ENCODE measurements at places on chromosomes 16 and 17. TPM values are rescaled to one million over a fixed set of nuclear protein-coding genes. Genes with fewer than 3 reads are reported as not detected.
A peak's percentile ranks its signal among the peaks of the same experiment; 100 is the strongest.

DNA sequence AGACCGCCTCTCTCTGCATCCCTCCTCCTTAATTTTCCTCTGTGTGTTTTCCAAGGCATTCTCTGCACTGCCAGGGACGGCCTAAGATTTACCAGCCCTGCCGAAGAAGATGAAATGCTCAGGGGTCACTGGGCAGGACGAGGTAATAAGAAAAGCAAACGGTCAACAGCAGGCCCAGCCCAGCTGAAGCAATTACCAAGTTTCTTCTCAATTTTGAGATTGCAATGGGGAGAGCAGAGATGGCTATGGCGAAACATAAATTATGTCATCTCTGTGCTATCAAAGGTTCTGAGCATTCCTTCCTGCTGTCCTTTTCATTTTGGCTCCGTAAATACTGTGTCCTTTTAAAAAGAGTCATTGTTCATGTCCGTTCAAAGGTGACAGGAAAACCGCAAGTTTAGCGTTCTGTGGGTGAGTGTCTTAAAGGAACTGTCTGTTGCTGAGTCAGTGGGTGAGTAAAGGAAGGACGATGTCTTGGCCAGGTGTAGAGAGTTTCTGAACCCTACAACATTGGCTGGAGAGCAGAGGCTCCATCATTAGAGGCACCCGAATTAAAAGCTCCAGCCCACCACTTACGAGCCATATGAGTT is 753.9 kb upstream of the EEF2KMT start:
- DNase-seq = no peak
- H3K36me3 ChIP-seq = no peaks in the 10 kb centered on the region
- no peak overlapping the region for H3K27ac ChIP-seq
- no peaks in the 10 kb centered on the region for H3K4me1 ChIP-seq
- no peaks in the 10 kb centered on the region for H3K27me3 ChIP-seq

The CLEC19A gene
- not detected for total RNA-seq

The ZG16 gene
- total RNA-seq = not detected

The CDRT15L2 gene
- total RNA-seq = not detected

The DPH1 gene
- 50.8 TPM for total RNA-seq

GRCh38 chr17:40625311-40625710 is 22.3 kb downstream of the SMARCE1 start:
- H3K4me3 ChIP-seq = no peak overlapping the region
- DNase-seq = no peak
- no peak overlapping the region for H3K27ac ChIP-seq
- peaks cover 24% of the 10 kb centered on the region for H3K36me3 ChIP-seq
- H3K4me1 ChIP-seq = peaks cover 44% of the 10 kb centered on the region

The CHAD gene
- not detected for total RNA-seq

GRCh38 chr16:508884-509736 is 18.4 kb upstream of the CAPN15 start:
- no peak for DNase-seq
- H3K4me3 ChIP-seq = no peak overlapping the region
- no peak overlapping the region for H3K27ac ChIP-seq
- no peaks in the 10 kb centered on the region for H3K4me1 ChIP-seq

GRCh38 chr16:67163164-67163998 is 1.2 kb upstream of the HSF4 start:
- H3K4me3 ChIP-seq = peak overlapping the region; percentile 75
- peak overlapping the region; percentile 67 for H3K27ac ChIP-seq
- peaks cover 13% of the 10 kb centered on the region for H3K27me3 ChIP-seq
- H3K4me1 ChIP-seq = peaks cover 42% of the 10 kb centered on the region

GRCh38 chr16:80936410-80936809 is 70.3 kb downstream of the CMC2 start:
- H3K36me3 ChIP-seq = no peaks in the 10 kb centered on the region
- H3K27me3 ChIP-seq = peaks cover 37% of the 10 kb centered on the region
- H3K27ac ChIP-seq = no peak overlapping the region
- H3K4me3 ChIP-seq = no peak overlapping the region

The TRPV2 gene
- 29.6 TPM for total RNA-seq

GRCh38 chr16:88886845-88887521 is 20.5 kb upstream of the PABPN1L start:
- H3K36me3 ChIP-seq = no peaks in the 10 kb centered on the region
- H3K27me3 ChIP-seq = no peaks in the 10 kb centered on the region
- peaks cover 5% of the 10 kb centered on the region for H3K4me1 ChIP-seq
- no peak overlapping the region for H3K27ac ChIP-seq
- H3K4me3 ChIP-seq = no peak overlapping the region

DNA sequence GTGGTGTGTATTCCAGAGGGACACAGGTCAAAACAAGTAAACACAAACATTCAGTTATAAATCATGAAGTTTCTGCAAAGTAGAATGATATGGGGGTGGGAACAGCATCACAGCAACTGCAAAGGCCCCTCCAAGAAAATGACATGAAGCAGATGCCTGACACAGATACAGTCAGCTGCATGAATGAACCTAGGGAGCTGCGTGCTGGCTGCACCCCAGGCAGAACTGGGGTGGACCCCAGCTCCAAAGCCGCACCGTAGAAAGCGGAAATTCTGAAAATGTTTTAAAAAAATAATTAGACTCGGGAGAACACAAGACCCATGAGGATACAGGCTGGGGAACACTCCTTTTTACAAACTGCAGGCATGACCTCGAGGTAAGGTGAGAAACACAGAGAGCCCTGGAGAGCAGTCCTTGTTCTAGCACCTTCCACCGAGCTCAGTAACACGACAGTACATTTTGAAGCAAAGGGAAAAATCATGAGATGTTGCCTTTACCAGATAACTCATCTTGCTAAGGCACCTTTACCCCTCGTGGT is 323.8 kb downstream of the SOX9 start:
- no peaks in the 10 kb centered on the region for H3K36me3 ChIP-seq
- no peak for DNase-seq
- H3K27ac ChIP-seq = no peak overlapping the region

The FBXO39 gene
- 0.36 TPM for total RNA-seq

GRCh38 chr16:79750311-79750710 is 149.8 kb upstream of the MAF start:
- peaks cover 27% of the 10 kb centered on the region for H3K4me1 ChIP-seq
- H3K27me3 ChIP-seq = peaks cover 19% of the 10 kb centered on the region
- H3K36me3 ChIP-seq = peaks cover 1% of the 10 kb centered on the region
- no peak for DNase-seq
- H3K4me3 ChIP-seq = no peak overlapping the region

GRCh38 chr16:55701442-55702319 is 45.9 kb downstream of the SLC6A2 start:
- no peak overlapping the region for H3K4me3 ChIP-seq
- peaks cover 2% of the 10 kb centered on the region for H3K27me3 ChIP-seq
- no peak overlapping the region for H3K27ac ChIP-seq
- no peaks in the 10 kb centered on the region for H3K36me3 ChIP-seq

The TMEM235 gene
- total RNA-seq = not detected

The CX3CL1 gene
- not detected for total RNA-seq

DNA sequence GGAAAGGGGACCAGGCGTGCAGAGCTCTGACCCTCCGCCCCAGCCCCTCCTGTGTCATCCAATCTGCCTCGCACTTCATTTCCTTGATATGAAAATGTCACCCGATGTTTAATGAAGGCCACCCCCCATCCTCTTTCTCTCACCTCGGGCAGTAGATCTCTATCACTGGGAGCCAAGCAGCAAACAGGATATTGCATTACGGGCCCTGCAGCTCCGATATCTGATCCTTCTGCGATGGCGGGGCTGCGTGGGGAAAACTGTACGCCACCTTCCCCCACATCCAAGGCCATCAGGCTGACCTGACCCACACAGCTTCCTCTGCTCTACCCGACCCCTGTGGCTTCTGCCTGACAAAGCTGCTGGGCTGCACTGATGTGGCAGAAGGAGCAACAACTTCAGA is 74.9 kb downstream of the DYNLRB2 start:
- H3K36me3 ChIP-seq = peaks cover 60% of the 10 kb centered on the region
- H3K27me3 ChIP-seq = no peaks in the 10 kb centered on the region
- H3K4me3 ChIP-seq = no peak overlapping the region
- DNase-seq = no peak
- no peaks in the 10 kb centered on the region for H3K4me1 ChIP-seq

The CRYM gene
- not detected for total RNA-seq

The SOCS3 gene
- 78.3 TPM for total RNA-seq

DNA sequence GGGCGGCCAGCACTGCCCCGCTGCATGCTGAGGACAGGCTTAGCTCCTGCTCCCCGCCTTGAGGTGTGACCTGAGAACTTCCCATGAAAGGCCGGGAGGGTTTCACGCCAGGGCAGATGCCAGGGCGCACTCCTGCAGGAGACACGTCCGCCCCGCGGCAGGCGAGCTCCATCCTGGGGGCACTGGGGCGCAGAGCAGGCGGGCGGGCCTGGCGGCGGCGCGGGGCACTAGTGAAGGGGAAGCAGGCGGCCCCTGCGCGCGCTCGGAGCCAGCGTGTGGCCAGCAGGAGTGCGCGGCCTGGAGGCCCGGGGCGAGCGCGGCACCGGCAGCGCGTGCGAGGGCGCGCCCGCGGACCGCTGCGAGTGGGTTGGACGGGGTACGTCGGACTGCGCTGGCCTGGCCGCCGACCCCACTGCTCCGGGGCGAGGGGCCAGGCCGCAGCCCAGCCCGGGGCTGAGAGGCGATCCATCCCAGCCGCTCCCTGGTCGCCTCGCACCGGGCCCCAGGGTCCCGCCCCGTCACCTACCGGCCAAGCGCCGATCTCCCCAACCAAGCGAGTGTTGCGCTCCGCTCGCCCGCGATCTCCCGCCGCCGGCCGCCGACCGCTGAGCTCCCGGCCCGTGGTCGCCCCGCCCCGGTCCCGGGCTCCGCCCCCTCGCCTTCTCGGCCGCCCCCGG is at the start of gene MAP3K14:
TSS of gene MAP3K14 (minus strand) at position 587 of the 677 bp plus-strand sequence. CDS start 26,275 bp downstream, outside the sequence.
- H3K4me3 ChIP-seq = peak within 1 kb of the TSS; percentile 90
- peaks cover 67% of the 10 kb centered on the region for H3K4me1 ChIP-seq
- peak within 1 kb of the TSS; percentile 96 for H3K27ac ChIP-seq
- peak; percentile 89 for DNase-seq
- H3K36me3 ChIP-seq = peaks cover 43% of the 10 kb centered on the region

- H3K27me3 ChIP-seq = no peaks in the 10 kb centered on the region
- DNase-seq = no peak
- no peaks in the 10 kb centered on the region for H3K36me3 ChIP-seq
- no peak overlapping the region for H3K27ac ChIP-seq
- no peak overlapping the region for H3K4me3 ChIP-seq
- H3K4me1 ChIP-seq = no peaks in the 10 kb centered on the region
These were observed 579.1 kb downstream of the CDH13 start for GRCh38 chr16:83205896-83206295.

The BRIP1 gene
- total RNA-seq = 19.9 TPM

The PLA2G10 gene
- total RNA-seq = not detected

DNA sequence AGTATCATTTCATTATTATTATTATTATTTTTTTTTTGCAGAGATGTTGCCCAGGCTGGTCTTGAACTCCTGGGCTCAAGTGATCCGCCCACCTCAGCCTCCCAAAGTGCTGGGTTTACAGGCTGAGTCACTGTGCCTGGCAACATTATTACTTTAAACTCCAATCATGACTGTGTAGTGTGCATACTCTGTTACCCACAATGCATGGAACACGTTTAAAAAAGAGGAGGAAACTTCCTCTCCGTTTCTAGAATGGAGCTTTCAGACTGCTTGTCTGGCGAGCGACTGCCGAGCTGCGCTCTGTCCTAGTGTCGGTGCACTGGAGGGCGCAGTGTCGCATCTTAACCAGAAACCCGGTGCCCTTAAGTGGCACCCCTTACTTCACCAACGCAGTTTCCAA is 22.1 kb upstream of the FASN start:
- H3K27ac ChIP-seq = peak overlapping the region; percentile 45
- DNase-seq = peak; percentile 78
- H3K4me1 ChIP-seq = peaks cover 24% of the 10 kb centered on the region
- no peak overlapping the region for H3K4me3 ChIP-seq

- peak overlapping the region; percentile 18 for H3K4me3 ChIP-seq
- no peak for DNase-seq
- no peaks in the 10 kb centered on the region for H3K27me3 ChIP-seq
- no peaks in the 10 kb centered on the region for H3K36me3 ChIP-seq
These were observed 16.0 kb downstream of the MAP2K6 start for GRCh38 chr17:69430488-69430887.

DNA sequence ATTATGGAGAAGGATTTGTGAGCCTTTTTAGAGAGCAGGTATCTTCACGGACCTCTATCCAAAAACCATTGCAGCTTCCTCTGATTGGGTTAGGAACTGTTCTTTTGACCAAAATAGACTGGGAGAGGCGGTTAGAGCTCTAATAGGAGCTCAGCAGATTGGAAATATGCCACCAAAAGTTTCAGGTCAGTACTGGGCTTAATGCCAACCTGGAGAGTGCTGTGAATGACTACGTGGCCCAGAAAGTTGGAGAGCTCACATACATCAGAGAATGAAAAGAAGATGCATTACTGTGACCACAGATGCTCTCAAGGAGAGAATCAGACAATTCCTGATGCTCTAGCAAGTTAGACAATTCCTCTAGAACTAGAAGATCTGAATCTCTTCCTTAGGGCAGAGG is 86.5 kb downstream of the ABCA8 start:
- DNase-seq = no peak
- H3K27ac ChIP-seq = no peak overlapping the region
- H3K4me1 ChIP-seq = no peaks in the 10 kb centered on the region
- H3K4me3 ChIP-seq = no peak overlapping the region
- H3K36me3 ChIP-seq = no peaks in the 10 kb centered on the region
- no peaks in the 10 kb centered on the region for H3K27me3 ChIP-seq

The CTRL gene
- total RNA-seq = 6.0 TPM
